Activated CD4-positive, alpha-beta T cell treated with anti-CD3 and anti-CD28 coated beads, Interleukin-10, Interleukin-2, amounts not matched to agents 100 ng/mL and 50 ng/mL, durations not matched to agents 16 hours and 8 hours (primary cell): ENCODE measurements at places on chromosomes 7 and 10.

GRCh38 chr10:75098902-75099673 lies 12.4 kb upstream of the SAMD8 start:
- no peak for DNase-seq

GRCh38 chr10:42932735-42933447 lies 144.0 kb upstream of the RET start:
- peak; percentile 14 for DNase-seq

- no peak for DNase-seq
Measured at GRCh38 chr7:52273685-52274610, 761.5 kb upstream of the POM121L12 start.

GRCh38 chr10:73407495-73407894 lies 6.4 kb downstream of the ANXA7 start:
- DNase-seq: no peak

DNA sequence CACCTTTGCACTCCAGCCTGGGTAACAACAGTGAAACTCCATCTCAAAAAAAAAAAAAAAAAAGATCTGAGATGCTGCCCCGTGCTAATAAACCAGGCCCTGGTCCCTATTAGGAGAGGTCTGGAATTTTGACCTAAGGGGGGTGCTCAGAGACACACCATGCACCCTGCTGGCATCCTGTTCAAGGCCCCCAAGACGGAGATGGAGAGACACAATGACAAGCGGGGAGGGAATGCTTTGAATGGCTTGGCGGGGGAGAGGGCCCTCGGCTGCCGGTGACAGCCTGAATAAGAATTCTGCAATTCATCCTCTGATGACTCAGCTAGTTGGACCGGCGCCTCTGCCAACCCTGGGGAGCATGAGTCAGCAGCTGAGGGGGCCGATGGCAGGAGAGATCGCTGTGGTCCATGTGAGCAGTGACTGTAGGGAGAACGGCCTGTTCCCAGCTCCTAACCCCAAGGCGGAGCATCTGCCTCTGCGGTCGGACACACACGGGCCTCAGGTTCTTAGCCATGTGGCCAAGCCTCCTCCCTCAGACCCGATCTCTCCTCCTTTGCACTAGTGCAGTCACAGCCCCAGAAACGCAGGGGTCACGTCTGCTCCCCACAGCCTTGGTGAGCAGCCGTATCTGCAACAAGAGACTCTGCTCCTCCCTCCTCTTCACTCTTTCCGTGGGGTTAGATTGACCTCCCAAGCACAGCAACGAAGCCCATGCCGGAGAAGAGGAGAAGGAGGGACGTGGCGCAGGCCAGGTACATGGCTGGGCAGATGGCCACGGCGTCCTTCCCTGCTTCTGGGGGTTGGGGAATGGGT lies 14.9 kb downstream of the TRIM56 start:
- DNase-seq: peak; percentile 88

DNA sequence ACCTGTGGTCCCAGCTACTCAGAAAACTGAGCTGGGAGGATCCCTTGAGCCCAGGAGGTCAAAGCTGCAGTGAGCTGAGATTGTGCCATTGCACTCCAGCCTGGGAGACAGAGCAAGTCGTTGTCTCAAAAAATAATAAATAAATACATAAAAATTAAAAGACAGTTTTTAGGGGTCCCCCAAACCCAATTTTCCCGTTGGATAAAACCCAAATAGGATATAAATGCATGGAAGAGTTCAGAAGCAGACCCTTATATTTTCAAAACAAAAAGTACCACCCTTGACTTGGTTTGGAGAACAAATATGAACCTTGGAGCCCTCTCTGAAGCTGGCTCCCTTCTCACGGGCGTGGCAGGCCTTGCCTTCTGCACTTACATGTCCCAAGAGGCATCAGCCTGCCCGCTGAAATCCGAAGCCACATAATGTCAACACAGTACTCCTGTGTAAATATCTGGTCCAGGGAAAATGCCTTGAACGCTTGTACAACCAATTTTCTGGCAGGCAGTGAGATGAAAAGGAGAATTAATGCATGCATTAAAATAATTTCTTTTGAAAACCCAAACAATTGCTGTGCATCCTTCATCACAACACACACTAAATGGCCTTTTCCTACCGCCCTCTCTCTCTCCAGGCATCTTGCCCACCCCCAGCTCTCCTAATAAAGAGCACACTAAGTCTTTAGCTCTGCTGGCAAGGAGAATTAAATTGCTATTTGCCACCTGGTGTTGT lies 46.4 kb upstream of the PARD3 start:
- no peak for DNase-seq

DNA sequence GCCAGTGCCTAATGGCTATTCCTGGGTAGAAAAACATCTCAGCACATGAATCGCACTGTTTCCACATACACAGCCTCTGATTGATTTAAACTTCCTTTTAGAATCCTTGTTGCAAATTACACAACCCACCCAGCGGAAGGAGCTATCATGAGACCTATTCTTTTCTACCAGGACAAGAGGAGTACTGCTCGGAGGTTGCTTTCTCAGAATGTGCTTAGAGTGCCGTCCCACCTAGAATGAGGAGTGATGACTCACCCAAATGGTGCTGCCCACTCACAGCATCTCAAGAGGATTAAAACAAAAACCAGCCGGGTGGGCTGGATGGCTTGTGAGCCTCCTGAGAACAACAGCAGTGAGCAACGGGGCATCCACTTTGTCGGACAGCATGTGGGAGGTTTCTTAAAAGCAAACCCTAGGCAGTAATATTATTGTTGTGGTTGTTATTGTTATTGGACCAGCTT lies 128.9 kb downstream of the DGKI start:
- no peak for DNase-seq

- no peak for DNase-seq
Measured at GRCh38 chr10:98445200-98445812, 1.4 kb downstream of the HPS1 start.
